Activated CD4-positive, alpha-beta memory T cell treated with anti-CD3 and anti-CD28 coated beads for 36 hours (primary cell): ENCODE measurements at places on chromosomes 1 and 21.

GRCh38 chr1:152855661-152856060 lies 4.1 kb upstream of the LCE7A start:
- no peak overlapping the region for H3K27ac ChIP-seq
- peaks cover 6% of the 10 kb centered on the region for H3K27me3 ChIP-seq
- H3K4me3 ChIP-seq = no peak overlapping the region
- no peaks in the 10 kb centered on the region for H3K36me3 ChIP-seq

DNA sequence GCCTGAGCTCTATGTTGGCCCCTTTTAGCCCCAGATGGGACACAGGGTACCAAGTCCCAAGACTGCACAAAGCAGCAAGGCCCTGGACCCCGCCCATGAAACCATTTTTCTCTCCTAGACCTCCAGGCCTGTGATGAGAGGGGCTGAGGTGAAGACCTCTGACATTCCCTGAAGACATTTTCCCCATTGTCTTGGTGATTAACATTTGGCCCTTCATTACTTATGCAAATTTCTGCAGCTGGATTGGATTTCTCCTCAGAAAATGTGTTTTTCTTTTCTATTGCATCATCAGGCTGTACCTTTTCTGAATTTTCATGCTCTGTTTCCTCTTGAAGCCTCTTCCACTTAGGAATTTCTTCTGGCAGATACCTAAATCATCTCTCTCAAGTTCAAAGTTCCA lies 8.2 kb upstream of the PSMA5 start:
- H3K27me3 ChIP-seq = peaks cover 4% of the 10 kb centered on the region
- no peaks in the 10 kb centered on the region for H3K36me3 ChIP-seq
- no peak overlapping the region for H3K4me3 ChIP-seq
- H3K27ac ChIP-seq = no peak overlapping the region
- H3K4me1 ChIP-seq = no peaks in the 10 kb centered on the region

- H3K4me1 ChIP-seq = peaks cover 8% of the 10 kb centered on the region
- H3K27me3 ChIP-seq = peaks cover 46% of the 10 kb centered on the region
- no peak overlapping the region for H3K4me3 ChIP-seq
- H3K27ac ChIP-seq = no peak overlapping the region
- no peak for DNase-seq
- H3K36me3 ChIP-seq = peaks cover 2% of the 10 kb centered on the region
Observed at GRCh38 chr1:11482198-11482597, 3.2 kb downstream of the DISP3 start.

- no peak overlapping the region for H3K4me3 ChIP-seq
- no peaks in the 10 kb centered on the region for H3K36me3 ChIP-seq
- no peaks in the 10 kb centered on the region for H3K4me1 ChIP-seq
- H3K27me3 ChIP-seq = no peaks in the 10 kb centered on the region
- no peak for DNase-seq
- H3K27ac ChIP-seq = no peak overlapping the region
Observed at GRCh38 chr1:56249234-56249633, 330.1 kb downstream of the PLPP3 start.

DNA sequence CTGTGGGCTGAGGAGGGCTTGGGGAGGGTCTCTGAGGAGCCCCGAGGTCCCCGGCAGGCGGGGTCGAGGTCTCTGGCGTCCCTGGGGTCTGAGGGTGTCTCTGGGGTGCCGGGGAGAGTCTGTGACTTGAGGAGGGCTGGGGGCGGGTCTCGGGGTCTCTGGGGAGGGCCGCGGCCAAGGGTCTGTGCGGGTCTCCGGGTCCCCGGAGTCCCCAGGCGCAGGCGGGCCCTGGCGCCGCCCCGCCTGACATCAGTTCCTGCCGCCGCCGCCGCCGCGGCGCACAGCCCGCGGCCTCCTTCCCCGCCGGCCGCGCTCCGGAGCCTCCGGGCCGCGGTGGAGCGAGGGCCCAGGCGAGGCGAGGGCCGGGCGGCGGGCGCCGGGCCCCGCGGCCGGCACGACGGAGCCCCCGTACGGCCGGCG lies at the start of gene PLEKHM2:
TSS of gene PLEKHM2 (plus strand) at position 279 of the 420 bp plus-strand sequence. CDS start 239 bp downstream, outside the sequence.
- peak within 1 kb of the TSS; percentile 87 for H3K27ac ChIP-seq
- DNase-seq = peak; percentile 49
- H3K4me3 ChIP-seq = peak within 1 kb of the TSS; percentile 86
- no peaks in the 10 kb centered on the region for H3K27me3 ChIP-seq

DNA sequence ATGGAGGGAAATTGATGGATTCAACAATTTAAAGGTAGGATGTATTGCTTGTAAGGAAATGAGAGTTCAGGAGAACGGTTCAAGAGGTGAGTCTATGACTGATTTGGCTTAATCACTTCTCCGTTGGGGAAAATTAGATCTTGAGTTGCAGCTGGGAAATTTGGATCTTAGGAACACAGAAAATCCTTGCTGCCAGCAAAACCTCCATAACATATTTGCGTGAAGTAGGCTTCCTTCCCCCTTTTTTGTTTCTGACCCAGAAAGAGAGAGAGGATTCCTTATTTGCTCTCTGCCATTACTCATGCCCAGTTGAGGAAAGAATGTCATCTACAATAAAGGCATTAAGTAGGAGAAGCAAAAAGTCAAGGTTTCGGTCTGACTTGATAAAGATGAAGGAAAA lies 73.5 kb upstream of the PDC start:
- H3K4me1 ChIP-seq = no peaks in the 10 kb centered on the region
- DNase-seq = no peak
- H3K36me3 ChIP-seq = no peaks in the 10 kb centered on the region
- no peaks in the 10 kb centered on the region for H3K27me3 ChIP-seq

DNA sequence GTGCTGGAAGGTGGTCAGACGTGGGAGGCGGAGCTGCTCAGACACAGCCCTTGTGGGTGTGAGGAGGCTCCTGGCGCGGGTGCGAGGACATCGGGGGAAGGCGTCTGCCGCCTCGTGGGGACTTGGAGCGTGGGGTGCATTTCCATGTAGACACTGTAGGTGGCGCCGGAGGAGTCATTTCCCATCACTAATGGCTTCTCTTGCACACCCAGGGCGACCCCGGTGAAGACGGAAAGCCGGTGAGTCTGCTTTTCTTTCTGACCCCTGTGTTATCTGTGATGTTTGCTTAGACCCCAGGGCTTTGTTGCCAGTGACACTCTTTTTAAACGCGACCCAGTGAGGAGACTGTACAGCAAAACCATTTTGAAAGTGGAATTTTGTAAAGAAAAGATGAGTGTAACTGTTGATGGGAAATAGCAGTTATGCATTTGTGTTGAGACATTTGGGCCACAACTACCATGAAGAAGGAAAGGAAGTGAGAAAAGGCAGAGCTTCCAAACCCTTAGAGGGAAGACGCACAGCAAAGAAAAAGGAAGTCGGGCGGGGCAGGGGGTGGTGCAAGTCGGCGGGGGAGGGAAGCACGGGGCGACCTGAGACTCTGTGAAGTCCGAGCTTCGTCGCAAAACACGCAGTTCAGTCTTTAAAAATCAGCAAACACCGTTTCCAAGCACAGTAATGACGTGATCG lies 64.0 kb downstream of the SLC19A1 start:
- peak; percentile 86 for DNase-seq
- H3K36me3 ChIP-seq = no peaks in the 10 kb centered on the region
- H3K27ac ChIP-seq = peak overlapping the region; percentile 90

GRCh38 chr1:17225140-17225539 lies 20.2 kb downstream of the PADI1 start:
- no peaks in the 10 kb centered on the region for H3K27me3 ChIP-seq
- H3K4me3 ChIP-seq = no peak overlapping the region
- H3K4me1 ChIP-seq = no peaks in the 10 kb centered on the region
- no peak for DNase-seq

GRCh38 chr1:231803353-231803752 lies 176.8 kb downstream of the DISC1 start:
- no peak overlapping the region for H3K27ac ChIP-seq
- H3K4me1 ChIP-seq = no peaks in the 10 kb centered on the region
- no peak for DNase-seq
- no peak overlapping the region for H3K4me3 ChIP-seq

GRCh38 chr1:115218034-115218405 lies 120.0 kb downstream of the NGF start:
- H3K27me3 ChIP-seq = peaks cover 21% of the 10 kb centered on the region
- no peak overlapping the region for H3K4me3 ChIP-seq
- no peak for DNase-seq
- H3K4me1 ChIP-seq = no peaks in the 10 kb centered on the region
- H3K36me3 ChIP-seq = no peaks in the 10 kb centered on the region
